Activated CD8-positive, alpha-beta memory T cell treated with anti-CD3 and anti-CD28 coated beads for 1 hour (primary cell): ENCODE measurements at places on chromosomes 6 and 20.

DNA sequence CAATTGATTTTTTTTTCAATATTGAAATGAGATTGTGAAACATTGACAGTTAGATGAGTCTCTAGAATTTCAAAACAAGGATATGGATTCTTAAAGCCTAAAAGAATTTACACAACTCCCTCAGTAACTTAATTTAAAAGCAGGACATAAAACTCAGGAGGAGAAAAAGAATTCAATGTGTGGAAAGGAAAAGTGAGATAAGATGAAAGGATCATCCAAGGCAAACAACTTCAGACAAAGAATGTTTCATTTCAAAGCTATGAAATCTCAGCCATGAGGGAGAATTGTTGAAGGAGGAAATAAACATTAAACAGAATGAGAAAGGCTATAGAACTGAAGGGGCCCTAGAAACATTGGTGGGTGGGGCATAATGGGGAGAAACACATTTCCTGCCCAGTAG lies 191.7 kb upstream of the NOX3 start:
- no peak for DNase-seq

DNA sequence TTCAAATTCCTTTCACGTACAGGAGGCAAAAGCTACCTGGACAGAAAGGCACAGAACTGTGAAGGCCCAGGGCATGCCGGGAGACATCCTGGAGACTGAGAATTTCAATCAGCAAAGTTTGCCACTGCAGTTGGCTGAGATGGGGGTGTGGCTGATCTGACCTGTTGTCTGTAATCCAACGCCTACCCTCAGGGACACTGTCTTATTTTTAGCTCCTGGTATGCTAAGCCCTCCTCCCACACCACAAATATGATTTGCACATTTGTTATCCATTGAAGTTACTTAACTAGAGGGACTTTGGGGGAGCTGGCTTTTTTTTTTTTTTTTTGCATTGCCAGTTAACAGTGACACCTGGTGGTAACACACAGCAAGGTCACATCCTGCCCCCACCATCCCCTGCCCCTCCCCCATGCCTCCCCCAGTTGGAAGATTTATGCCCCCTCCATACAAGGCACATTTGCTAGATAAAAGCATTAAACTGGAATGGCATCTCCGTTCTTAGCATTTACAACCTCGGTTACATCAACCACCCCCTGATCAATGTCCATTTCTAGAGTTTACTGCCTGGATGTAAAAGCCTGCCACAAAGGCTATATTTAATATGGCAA lies 40.4 kb downstream of the TTI1 start:
- no peak for DNase-seq

DNA sequence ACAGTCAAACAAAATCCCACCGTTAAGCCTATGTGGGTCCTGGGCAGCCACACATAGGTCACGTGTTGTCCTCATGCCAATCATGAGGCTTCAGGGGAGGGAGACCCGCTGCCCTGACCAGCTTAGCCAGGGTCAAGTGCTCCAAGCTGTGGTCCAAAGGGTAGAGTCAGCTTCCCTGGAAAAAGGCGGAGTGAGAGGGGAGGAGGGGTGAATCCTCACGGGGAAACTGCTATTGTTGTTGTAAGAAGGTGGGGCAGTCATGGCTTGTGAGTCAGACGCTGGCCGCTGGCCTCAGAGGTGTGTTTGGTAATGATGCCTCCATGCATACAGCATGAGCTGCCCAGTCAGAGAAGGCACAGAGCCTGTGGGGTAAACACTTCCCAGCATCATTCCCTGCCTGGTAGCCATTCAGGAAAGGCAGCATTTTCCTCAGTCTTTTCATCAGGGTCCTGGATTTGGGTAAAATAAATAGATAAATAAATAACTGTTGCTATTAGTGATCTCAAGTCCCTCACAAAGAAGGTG lies 8.7 kb downstream of the CST3 start:
- no peak for DNase-seq

DNA sequence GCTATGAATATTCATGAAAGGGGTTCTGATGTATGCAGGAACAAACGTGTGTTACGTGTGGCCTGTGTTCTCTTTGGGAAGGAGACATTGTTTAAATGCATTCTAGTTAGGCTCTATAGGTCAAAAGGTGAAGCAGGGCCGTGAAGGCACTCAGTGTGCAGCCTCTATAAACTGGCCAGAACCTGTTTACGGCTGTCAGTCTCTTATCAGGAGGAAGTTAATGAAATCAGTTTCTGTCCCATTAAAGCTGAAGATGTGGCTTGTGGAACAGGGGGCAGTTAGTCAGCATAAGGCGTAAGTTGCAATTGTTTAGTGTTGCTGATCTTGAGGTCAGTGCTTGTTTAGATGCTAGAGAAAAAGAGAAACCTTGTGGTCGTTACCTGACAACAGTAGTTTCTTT lies 111.5 kb upstream of the KCNG1 start:
- no peak for DNase-seq

DNA sequence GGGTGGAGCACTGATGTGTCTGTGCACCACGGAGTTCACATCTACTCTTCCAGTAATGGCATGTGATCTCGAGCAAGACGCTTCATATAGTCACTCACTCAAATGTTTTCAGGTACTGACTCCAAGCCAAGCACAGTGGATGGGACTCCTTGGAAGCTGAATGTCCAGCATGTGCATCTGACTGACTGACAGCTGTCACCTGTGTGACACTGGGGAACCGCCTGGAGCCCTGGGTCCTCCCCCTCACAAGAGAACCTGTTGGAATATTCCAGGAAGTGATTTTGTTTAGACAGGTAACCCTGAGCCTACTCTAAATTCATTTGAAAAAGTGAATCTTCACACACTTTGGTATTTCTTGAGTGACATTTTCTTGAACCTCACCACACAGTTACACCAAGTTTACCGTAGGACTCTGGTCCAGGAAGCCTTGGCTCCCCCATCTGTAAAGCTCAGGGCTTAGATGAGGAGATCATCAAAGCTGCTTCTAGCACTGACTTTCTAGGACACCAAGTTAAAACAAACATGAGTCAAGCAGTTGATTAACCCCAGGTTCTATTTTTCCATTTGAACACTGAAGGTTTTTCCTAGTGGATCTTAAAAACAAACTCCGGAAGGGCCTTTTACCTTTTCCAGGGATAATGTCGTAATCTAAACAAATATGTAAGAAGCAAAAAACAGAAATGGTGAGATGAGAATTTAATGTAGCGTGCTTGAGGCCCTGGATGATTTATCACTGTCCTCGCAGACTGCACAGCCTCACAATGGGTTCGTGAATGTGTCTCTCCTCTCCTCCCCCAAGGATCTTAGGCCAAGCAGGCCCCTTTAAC lies 50.1 kb downstream of the EDN3 start:
- no peak for DNase-seq

DNA sequence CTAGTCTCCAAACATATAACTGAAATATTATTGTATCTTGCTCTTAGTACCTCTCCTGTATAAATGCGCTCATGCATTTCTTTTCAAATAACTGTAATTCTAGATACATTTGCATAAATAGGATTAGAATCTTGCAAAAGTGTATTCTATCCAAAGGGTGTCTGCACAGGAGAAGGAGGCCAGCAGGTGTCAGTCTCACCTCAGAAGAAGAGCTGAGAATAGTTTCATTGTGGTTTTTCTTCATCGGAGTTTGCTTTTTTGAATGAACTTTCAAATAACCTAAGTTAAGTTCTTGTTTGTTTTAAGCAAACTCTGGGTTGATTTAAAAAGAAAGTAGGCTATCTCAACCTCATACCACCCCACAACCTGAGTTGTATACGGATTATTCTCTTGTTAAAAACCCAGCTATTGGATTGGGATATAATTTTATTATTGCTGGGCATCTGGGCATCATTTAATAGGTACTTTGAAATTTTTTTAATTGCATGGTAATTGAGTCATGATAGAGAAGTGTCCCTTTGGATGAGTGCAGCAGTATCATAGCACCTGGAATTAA lies 125.0 kb upstream of the MLIP start:
- no peak for DNase-seq

- no peak for DNase-seq
Measured at GRCh38 chr6:71698702-71699101, 187.6 kb upstream of the RIMS1 start.

DNA sequence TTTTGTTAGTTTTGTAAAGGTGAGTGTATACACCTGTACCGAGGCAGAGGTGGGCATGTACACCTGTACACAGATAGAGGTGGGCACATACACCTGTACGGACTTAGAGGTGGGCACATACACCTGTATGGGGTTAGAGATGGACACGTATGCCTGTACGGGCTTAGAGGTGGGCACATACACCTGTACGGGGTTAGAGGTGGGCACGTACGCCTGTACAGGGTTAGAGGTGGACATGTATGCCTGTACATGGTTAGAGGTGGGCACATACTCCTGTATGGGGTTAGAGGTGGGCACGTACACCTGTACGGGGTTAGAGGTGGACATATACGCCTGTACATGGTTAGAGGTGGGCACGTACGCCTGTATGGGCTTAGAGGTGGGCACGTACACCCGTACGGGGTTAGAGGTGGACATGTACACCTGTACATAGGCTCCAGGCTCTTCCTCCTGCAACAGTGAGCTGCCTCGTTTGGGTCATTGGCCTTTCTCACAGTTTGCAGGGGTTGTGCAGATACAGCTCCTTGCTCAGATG lies 63.7 kb downstream of the PHACTR3 start:
- DNase-seq: no peak

DNA sequence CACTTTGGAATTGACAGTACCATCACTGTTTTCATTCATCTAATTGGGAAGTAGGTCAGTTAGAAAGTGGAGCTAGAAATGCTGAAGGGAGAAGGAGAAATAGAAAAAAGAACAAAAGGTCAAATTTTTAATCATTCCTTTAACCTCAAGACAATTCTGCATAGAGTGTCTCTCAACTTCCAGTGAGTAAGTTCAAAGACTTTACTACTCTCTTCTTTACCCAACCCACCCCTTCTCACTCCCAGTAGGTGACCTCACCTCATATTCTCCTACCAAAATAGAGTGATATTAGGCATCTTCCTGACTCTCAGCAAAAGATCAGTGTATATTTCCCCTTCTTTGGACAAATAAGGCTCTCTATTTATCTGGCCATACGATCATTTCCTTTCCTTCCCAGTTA lies 340.0 kb upstream of the JAG1 start:
- no peak for DNase-seq

DNA sequence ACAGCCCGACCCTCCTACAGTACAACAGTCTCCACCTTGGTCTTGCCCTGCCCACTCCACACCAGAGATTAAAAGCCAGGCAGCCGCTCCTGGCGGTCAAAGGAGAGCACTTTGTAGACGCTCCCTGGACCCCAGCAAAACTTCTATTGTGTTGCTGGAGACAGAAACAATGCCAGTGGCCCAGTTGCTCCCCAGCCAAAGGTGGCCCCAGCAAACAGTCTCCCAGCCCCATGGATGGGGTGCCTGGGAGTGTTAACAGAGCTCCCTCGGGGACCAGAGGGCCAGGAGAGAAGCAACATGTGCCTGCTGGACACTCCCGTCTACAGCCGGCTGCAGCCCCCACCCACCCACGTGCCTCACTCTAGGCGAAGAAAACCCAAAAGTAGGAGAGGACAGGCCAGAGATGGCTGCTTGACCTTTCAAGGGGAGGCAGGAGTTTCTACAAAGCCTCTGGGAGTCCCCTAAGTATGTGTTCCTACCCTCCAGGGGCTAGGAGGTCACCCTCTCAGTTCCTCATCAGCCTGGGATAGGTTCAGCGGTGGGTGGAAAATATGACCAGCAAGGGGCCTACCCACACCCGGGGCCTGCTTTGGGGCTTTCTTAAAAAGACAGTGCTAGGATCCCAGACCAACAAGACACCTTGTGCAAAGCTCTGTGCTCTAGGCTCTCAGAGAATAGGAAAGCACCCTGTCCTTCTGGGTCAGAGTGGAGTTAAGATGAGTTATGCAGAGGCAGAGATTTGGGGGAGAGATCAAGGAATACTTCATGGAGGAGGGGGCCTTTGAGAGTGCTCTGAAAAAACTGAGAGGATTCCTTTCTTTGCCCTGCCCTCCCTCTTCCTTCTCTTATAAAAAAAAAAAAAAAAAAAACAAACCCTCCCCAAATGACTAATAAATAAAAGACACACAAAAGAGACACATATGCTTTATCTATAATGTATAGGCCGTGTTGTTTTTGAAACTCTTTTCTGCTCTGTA lies 19.0 kb upstream of the PREX1 start:
- DNase-seq: no peak

GRCh38 chr6:155628306-155628705 lies 172.7 kb upstream of the NOX3 start:
- DNase-seq: no peak

GRCh38 chr6:144285798-144286502 lies 815 bp downstream of the UTRN start:
- peak; percentile 19 for DNase-seq
